CD4-positive, CD25-positive, alpha-beta regulatory T cell (primary cell): ENCODE measurements at places on chromosomes 6 and 20.
A peak's percentile ranks its signal among the peaks of the same experiment; 100 is the strongest.

- DNase-seq = no peak
These were observed 303.8 kb upstream of the THEMIS start for GRCh38 chr6:128204616-128205015.

DNA sequence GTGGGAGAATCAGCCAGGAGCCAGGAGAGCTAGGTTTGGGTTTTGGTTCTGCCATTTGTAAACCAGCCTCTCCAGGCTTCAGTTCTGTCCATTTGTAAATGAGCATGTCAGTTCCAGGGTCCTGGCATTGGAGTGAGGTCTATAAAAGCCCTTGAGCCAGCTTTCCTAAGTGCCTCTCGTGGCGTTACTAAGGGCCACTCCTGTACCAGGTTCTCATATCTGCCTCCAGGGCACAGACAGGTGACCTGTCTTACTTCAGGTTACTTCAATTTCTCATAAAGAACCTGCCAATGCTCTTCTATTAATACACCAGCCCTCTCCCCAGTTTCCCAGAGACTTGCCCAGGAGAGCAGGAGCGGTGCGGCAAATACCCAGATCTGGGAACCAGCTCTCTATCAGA, 101.9 kb downstream of the VEGFA start:
- no peak for DNase-seq

DNA sequence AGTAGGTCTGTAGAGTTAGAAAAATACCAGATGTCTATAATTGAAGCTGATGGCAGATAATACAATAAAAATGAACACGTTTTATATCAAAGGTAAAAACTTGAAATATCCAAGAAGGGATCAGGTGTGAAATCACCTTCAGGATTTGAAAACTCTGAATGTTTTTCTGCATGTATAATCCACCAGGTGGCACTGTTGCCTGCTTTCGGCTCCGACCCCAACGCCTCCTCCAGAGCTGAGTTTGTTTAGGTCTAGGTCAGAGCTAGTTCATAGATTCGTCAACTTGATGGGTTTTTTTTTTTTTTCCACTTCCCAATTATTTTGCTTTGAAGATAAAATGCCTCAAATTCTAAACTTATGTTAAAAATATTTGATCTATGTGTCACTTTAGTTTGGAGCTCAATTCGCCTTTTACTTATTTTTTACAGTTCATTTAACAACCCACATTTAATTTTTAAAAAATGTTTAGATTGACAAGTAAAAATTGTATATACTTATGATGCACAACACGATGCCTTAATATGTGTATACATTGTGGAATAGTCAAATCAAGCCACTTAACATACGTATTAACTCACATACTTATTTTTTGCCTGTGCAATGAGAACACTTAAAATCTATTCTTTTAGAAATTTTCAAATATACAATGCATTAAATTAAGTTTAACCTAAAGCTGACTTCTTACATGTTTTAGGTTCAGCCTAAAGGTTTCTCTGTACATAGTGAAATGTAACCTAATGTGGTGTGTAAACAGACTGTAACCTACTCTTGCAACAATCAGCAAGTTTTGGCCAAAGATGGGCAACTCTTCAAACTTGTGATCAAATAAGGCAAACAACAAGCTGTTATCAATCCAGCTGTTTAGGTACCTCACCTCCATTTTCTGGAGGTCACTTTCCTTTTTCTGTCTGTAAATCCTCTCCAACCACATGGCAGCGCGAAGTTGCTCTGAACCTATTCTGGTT, 39.4 kb upstream of the ENPP4 start:
- DNase-seq = peak; percentile 45

GRCh38 chr6:107699254-107699653, 124.9 kb downstream of the SCML4 start:
- no peak for DNase-seq
